Femur (tissue), 1 donor: ENCODE measurements at places on chromosomes 12 and 14.

DNA sequence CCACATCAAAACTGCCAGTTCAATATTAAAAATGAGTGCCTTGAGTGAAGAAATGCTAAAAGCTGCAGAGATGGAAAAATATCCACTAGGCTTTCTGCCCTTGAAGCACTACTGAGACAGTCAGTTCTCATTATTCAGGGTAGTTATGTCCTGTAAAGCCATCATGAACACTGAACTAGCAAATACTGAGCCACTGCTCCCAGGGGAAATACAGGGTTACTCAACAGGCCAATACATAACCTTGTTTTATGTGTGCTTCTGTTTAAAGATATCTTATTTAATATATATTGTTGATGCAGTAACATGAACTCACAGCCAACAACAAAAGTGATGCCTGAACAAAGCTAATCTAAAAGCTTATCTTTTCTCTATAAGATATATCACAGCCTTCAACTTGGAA is 3.3 kb downstream of the RAD52 start:
- no peak for DNase-seq

DNA sequence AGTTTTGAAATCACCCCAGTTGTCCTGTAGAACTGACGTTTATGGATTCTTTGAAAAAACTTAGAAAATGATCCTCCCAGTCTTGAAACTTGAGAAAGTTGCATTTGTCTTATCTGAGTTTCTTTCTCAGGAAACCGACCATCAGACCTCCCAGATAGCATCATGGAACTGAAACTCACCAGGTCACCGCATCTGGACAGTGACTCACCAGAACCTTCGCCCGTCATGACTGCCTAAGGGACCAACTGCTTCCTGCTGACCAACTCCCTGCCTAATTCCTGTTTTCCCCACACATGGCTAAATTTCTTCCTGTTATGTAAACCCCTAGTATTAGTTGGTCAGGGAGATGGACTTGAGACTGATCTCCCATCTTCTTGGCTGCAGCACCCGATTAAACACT is 175.7 kb downstream of the RIMBP2 start:
- DNase-seq: no peak

GRCh38 chr12:60052483-60052882 is 456.7 kb downstream of the SLC16A7 start:
- DNase-seq: no peak

DNA sequence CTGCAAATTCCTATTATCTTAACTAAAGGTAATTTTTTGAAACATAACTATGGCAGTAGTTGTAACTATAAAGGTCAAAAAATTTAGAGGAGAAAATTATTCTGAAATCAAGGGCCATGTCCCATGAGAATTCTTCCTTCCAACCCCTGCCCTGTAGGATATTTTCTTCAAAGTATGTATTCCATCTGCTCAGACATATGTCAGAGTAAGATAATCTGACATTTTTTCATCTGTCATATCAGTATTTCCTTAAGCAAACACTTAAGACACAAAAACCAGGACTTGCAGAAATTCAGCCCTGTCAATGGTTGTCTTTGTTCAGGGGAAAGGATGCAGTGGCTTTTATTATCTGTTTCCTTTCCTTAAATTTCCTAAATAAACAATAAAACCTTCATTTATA is 36.3 kb downstream of the ACSS3 start:
- DNase-seq: no peak

GRCh38 chr14:65790172-65790815 is 377.8 kb downstream of the FUT8 start:
- DNase-seq: no peak

- no peak for DNase-seq
Measured at GRCh38 chr14:54840798-54841197, 61.8 kb downstream of the GCH1 start.

- DNase-seq: no peak
Measured at GRCh38 chr12:12436831-12437345, 80.0 kb downstream of the BORCS5 start.

- no peak for DNase-seq
Measured at GRCh38 chr12:93136253-93137055, 207.4 kb upstream of the EEA1 start.

- no peak for DNase-seq
Measured at GRCh38 chr12:68910128-68910527, 22.8 kb downstream of the CPM start.

GRCh38 chr14:100738704-100739131 is 12.0 kb downstream of the DLK1 start:
- no peak for DNase-seq

GRCh38 chr12:44873898-44874297 is 2.2 kb downstream of the NELL2 start:
- no peak for DNase-seq

GRCh38 chr14:75986439-75986765 is 839 bp downstream of the IFT43 start:
- DNase-seq: no peak

GRCh38 chr12:12503384-12504078 is 59.1 kb downstream of the DUSP16 start:
- DNase-seq: no peak

GRCh38 chr12:6234906-6235305 is 34.7 kb downstream of the CD9 start:
- DNase-seq: no peak

DNA sequence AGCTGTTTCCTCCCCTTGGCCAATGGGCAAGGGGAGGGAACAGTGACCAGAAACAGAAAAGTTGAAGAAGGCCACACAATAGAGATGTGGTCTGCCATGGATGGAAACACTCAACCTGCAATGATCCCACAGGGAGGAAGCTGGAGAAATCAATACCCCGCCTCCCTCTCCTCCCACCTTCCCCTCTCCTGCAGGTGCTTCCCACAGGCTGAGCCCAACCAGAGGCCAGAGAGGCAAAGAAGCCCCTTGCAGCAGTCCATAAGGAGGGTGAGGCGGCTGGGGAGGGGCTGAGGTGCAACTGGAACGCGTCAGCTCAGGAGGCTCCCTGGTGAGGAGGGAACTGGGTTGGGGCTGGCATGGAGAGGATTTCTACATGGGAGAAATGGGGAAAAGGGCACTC is 84.0 kb downstream of the RNF34 start:
- DNase-seq: no peak

DNA sequence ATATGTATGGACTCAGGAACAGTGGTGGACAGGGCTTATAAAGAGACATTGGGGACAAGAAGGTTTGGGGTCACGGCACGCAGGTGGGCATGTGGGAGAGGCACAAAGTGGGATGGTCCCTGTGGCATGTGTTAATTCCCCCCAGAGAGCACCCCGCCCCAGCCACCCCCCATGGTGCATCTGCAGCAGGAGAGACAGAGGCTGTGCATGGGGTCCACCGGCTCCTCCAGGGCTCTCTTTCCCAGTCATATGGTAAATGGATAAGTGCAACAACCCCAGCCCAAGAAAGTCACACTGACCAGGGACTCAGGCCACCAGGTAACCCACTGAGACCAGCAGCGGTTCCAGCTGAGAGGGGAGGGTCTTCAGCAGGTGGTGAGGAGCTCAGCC is 242.1 kb downstream of the BCL11B start:
- peak; percentile 8 for DNase-seq

- DNase-seq: no peak
Measured at GRCh38 chr14:106013879-106014376, 487.5 kb downstream of the TMEM121 start.

DNA sequence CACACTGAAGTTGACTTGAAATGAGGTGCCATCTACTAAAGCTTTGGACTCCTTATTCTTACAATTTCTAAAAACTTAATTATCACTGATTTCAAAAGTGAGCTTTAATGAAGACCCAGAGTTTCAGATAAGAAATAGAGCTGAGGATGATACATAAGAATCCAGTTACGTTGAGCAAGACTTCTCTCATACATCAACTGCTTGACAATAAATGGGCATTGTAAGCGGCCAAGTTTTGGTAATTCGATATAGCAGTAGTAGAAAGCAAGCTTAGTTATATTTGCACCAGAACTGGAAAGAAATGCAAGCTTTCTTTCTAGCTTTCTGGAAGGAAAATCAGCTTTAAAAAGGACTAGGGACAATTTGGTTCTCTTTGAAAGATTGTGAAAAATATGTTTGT is 1359.6 kb downstream of the FSCB start:
- DNase-seq: no peak

DNA sequence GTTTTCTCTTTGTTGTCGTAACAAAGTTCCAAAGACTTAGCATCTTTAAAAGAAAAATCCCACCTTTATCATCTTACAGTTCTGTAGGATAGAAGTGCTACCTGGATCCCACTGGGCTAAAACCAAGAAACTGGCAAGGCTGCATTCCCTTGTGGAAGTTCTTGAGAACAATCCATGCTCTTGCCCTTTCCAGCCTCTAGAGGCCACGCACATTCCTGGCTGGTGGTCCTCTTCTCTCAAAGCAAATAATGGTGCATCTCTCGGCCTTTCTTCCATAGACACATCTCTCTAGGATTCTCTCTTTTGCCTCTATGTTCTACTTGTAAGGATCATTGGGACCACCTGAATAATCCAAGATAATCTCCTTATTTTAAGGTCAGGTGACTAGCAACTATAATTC is 8.2 kb upstream of the PAWR start:
- DNase-seq: no peak

GRCh38 chr14:33541171-33541570 is 409.7 kb downstream of the EGLN3 start:
- DNase-seq: no peak

DNA sequence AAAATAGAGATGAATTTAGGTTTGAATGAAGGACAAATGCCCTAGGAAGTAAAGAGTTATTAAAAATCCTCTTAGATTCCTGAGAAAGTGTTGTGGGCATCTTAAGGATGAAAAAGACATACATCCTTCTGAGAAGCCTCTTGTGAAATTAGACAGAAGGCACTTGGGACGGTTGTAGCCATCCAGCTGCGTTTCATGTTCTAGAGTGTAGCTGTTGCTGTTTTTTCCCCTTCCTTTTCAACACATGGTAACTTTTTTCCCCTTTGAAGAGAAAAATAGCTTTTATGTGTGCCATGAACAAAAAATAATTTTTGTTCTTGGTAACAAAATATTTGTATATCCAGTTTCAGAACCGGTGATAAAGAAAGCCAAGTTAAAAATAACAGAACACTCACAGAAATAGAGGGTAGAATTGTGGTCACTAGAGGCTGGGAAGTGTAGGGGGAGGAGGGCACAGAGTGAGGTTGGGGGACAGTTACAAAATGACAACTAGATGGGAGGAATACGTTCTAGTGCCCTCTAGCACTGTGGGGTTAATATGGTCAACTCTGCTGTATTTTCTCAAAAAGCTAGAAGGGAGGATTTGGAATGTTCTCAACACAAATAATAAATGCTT is 58.4 kb downstream of the PTHLH start:
- DNase-seq: no peak

DNA sequence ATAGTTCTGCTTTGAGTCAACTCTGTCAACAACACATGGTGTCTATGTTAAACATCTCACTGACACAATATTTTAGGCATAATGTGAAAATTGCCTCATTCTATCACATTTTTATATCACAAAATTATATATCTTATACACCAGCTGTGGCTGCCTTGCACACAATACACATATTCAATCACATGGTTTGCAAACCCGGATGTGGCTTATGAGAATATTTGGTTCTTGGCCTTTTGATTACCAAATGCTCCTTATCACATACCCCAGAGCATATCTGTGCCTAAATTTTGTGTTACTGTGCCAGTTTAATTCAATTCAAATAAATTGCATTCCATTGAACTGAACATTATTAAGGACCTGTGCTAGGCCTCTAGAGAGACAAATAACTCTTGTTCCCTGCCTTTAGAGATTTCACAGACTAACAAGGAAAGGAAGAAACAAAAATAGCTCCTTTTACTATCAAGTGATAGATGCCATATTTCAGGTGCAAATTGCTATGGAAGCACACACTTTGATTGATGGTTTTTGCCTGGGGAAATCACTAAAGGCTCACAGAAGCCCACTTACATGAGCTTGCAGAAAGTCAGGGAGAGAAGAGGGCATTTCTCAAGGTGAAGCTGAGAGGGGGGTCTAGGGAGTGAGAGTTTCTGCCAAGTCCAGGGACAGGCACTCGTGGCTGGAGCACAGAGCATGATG is 63.4 kb downstream of the PPP1R36 start:
- DNase-seq: no peak

DNA sequence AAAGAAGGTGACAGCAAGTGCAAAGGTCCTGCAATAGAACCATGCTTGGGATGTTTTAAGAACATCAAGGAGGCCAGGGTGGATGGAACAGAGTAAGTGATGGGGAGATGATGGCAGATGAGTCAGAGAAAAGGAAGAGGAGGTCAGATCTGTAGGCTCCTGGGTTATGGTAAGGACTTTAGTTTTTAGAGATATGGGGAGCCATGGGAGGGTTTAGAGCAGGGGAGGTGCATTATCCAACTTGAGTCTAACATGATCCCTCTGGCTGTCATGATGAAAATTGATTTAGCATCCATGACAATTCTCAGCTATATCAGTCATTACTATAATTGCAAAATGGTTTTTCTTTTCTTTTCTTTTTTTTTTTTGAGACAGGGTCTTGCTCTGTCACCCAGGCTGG is 7.3 kb upstream of the PLBD2 start:
- no peak for DNase-seq

GRCh38 chr14:97369901-97370300 is 572.7 kb downstream of the VRK1 start:
- DNase-seq: no peak

- DNase-seq: no peak
Measured at GRCh38 chr14:56217380-56218045, 99.3 kb downstream of the PELI2 start.

DNA sequence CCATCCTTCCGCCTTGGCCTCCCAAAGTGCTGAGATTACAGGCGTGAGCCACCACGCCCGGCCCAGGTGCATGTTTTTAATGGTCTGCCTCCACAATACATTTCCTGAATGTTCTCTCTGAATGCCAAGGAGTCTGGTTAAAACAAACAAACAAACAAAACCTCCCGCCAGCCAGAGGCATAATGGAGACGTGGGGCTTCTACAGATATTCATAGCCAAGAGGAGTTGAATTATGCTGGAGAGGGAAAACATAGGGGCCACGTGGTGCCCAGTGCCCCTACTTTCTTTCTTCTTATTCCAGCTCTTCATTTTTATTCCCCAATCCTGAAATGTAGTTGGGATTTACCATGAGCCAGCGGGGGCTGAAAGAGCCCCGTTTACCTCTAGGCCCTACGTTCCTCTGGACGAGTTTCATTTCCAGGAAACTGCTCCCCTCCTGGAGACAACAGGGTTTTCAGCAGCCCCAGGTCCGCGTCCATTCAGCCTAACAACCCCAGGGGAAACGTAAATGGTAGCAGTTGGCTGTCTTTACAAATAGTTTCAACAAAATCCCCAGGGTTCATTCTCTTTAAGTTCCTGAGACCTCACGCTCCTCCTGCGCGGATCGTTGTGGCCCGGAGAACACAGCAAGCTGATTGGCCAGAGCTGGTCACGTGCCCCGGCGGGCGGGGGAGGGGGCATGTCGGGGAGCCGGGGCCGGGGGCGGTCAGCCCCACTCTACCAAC is 108.5 kb upstream of the ESRRB start:
- peak; percentile 67 for DNase-seq

DNA sequence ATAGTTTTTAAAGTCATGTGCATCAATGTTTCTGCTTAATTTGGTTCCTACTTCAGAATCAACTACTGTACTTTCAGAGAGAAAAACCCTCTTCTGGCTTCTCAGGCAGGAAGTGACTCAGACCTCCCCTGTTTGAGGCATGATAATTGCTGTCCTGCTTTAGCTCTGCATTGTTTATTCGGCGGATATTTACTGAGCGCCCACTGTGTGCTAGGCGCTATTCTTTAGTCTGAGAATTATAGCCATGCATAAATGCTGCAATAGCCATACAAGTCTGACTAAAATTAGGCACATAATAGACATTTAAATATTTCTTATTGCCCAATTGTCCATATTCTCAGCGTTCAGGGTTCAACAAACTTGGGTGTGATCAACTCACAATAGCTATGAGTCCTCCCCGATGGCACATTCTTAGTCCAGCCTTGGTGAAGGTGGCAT is 6.1 kb upstream of the AMIGO2 start:
- DNase-seq: no peak
